ENCODE measurements at places on chromosomes 12 and 14. TPM values are rescaled to one million over a fixed set of nuclear protein-coding genes. Genes with fewer than 3 reads are reported as not detected.

FGD6 gene
- 2.9 TPM for total RNA-seq

IKZF4 gene
- 0.47 TPM for total RNA-seq

DNA sequence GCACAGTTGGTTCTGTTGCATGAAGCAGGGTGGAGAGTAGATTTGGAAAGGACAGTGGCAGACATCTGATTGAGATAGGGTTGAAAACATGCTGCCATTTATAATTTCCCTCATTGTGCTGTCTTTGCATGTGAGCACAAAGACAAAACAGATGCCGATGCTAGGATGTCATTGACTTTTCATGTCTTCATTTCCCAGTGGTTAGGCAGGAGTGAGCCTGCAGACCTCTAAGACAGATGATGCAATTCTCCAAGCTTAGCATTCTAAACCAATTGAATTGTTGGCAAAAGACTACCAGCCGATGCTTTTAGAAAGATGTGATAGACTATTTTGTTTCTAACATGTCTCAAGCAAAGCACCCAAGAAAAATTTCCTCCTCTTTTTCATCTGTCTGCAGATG is 37.1 kb upstream of the PELI2 start:
- H3K27me3 ChIP-seq, result no peaks in the 10 kb centered on the region
- no peak for DNase-seq
- H3K36me3 ChIP-seq, result no peaks in the 10 kb centered on the region

DNA sequence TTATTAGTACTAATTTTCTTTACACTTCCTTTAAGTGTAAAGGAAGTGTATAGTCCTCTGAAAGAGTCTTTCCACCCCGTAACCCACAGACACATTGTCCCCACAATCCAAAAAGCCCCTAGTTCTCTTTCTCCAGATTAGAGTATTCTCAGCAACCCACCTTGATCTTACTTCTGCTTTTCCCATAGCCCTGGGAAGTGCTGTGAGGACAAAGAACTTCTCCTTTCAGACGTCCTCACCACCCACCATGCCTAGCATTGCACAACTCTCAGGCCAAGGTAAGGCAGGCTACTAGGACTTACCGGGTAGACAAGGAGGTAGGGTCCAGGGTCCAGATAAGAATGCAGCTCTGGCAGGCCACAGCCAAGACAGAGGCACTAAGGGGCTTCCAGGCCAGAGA is 7.4 kb downstream of the AAAS start:
- DNase-seq, result no peak
- no peak overlapping the region for H3K4me3 ChIP-seq
- no peak overlapping the region for H3K27ac ChIP-seq
- H3K27me3 ChIP-seq, result no peaks in the 10 kb centered on the region

GRCh38 chr14:89013698-89014568 is 189.5 kb downstream of the TTC8 start:
- DNase-seq, result no peak
- H3K4me1 ChIP-seq, result peaks cover 3% of the 10 kb centered on the region
- no peak overlapping the region for H3K27ac ChIP-seq
- no peaks in the 10 kb centered on the region for H3K36me3 ChIP-seq

GRCh38 chr12:13942826-13943225 is 38.6 kb downstream of the GRIN2B start:
- no peak for DNase-seq
- H3K4me1 ChIP-seq, result no peaks in the 10 kb centered on the region
- H3K4me3 ChIP-seq, result no peak overlapping the region
- no peak overlapping the region for H3K27ac ChIP-seq

DNA sequence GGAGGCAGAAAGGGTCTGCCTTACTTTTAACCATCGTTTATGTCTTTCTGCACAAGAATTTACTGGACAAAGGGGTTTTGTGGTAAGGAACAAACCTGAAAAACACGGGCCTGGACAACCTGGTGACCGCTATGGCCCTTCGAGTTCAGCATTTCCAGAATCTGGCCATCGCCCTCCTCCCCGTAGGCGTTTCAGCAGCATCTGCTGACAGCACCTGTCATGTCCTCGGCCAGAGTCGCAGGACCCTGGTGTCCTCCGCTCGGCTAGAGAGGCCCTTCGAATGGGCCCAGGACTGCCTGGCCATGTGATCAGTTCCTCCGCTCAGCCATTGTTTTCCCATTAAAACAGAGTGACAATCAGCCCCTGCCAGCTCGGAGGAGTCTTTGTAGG is 142.8 kb upstream of the FKBP4 start:
- no peaks in the 10 kb centered on the region for H3K4me1 ChIP-seq
- no peak overlapping the region for H3K27ac ChIP-seq
- no peak for DNase-seq
- H3K27me3 ChIP-seq, result no peaks in the 10 kb centered on the region
- H3K4me3 ChIP-seq, result no peak overlapping the region
- no peaks in the 10 kb centered on the region for H3K36me3 ChIP-seq
